ENCODE measurements at places on chromosomes 1 and 21.

- DNase-seq: no peak
Observed at GRCh38 chr1:207030522-207031009, 2.0 kb downstream of the C1orf116 start.

DNA sequence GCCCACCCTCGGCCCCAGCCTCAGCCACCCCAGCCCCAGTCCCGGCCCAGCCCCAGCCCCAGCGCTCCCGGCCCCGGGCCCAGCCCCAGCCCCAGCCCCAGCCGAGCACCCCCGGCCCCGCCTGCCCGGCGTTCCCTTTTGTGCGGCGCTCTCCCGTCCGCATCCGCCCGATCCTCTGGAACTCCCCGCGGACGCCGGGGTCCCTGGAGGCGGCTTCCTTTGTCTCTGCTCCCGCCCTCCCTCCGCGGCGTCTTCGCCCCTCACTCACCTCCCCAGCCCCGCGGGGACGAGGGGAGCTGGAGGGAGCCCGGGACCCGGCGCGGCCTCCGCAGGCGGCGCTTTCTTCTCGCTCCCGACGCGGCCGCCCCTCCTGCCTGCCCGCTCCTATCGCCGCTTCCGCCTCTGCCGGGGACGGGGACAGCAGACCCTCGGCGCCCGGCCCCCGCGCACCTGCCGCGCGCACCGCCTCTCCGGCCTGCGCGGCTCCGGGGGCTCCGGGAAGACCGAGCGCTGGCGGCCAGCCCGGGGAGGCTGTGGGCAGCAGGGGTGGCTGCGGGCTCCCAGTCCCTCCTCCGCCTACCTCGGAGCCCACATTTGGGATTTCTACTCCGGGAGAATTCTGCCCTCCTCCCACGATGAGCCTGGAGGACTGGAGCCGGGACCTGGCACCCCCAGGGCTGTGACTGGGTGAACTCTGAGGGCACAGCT is 14.0 kb downstream of the AGRN start:
- no peak for DNase-seq

- no peak for DNase-seq
Observed at GRCh38 chr1:4730078-4730477, 75.7 kb downstream of the AJAP1 start.

DNA sequence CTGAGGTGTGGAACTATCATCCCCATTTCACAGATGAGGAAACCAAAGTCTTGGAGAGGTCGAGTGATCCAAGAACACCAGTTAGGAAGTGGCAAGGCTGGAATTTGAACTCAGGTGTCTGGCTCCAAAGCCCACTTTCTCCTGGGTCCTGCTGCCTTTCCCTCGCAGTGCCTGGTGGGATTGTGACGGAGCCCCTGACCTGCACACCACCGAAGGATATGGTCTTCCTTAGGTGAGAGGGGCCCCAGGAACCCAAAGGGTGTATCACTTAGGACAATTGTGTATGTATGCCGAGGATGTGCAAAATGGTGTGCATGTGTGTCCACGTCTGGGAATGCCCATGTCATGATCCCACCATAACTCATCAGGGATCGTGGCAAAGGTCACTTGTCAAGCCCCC is 392.7 kb downstream of the MATN1 start:
- no peak for DNase-seq

DNA sequence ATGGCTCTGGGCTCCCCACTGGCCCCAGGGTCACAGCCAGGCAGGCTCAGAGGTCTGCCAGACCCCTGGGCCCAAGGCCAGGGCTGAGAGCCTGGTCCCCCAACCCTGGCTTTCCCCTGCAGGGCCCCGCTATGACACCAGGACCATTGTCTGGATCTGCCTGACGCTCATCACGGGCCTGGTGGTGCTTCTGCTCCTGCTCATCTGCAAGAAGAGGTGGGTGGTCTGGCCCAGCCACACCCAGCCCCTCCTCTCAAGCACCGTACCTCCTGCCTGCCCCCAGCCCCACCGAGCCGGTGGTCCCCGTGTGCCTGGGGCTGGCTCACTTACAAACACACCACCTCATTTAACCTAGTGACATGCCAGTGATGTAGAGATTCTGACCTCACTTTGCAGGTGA is 31.8 kb downstream of the EPHA8 start:
- no peak for DNase-seq

DNA sequence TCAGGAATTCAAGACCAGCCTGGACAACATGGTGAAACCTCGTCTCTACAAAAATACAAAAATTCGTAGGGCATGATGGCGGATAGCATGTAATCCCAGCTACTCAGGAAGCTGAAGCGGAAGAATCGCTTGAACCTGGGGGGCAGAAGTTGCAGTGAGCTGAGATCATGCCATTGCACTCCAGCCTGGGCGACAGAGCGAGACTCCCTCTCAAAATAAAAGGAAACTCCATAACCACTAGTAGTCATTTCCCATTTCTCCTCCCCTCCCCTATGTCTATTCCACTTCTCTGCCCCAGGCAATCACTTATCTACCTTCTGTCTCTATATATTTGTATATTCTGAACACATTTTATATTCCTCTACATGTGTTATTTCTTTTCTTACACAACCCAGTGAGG is 4.0 kb upstream of the CEP350 start:
- DNase-seq: no peak

DNA sequence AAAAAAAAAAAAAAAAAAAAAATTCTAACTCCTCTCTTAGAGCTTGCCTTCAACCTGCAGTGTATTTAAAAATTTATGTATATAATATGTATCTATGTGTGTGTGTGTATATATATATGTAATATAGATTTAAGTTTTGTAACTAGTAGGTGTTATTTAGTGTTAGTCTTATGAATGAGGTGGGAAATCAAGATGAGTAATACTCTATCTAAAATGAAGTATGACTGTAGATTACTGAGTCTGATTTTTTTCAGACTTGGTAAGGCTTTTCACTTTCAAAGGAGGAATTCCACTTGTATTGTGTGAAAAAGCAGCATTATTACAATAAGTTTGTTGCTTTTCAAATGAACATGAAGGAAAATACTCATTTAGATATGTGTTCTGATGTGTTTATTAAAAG is 5.4 kb upstream of the DNM3 start:
- DNase-seq: no peak

GRCh38 chr1:151311011-151311410 is 16.2 kb downstream of the PI4KB start:
- no peak for DNase-seq

- DNase-seq: no peak
Observed at GRCh38 chr1:12034381-12034801, 15.1 kb downstream of the MIIP start.

DNA sequence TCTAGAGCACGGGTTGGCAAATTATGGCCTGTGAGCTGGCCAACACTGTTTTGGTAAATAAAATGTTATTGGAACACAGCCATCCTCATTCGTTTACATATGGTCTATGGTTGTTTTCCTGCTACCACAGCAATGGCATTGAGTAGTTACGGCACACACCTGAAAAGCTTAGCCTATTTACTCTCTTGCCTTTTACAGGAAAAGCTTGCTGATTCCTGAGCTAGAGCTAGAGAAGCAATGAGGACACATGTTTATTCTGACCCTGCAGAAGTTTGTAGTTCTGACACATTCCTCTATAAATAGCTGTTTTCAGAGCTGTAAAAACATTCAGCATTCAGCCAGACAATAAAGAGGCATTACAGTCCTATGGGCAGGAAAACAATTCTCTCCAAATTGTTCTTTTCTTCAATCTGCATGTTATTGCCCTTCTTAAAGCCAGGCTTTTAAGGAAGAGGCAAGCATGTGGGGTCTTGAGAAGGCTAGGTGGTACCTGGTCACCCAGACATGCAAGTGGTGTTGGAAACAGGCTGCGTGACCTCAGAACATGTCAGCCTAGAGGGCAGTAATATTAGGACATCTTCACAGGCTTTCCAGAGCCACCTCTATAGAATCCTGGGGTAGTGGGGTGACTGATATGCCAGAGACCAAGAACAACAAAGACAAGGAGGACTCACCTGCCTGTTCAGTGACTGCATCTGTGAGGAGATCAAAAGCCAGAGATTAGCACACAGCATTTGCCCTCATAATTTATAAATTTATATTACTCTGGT is 1.6 kb downstream of the FCRL2 start:
- no peak for DNase-seq

DNA sequence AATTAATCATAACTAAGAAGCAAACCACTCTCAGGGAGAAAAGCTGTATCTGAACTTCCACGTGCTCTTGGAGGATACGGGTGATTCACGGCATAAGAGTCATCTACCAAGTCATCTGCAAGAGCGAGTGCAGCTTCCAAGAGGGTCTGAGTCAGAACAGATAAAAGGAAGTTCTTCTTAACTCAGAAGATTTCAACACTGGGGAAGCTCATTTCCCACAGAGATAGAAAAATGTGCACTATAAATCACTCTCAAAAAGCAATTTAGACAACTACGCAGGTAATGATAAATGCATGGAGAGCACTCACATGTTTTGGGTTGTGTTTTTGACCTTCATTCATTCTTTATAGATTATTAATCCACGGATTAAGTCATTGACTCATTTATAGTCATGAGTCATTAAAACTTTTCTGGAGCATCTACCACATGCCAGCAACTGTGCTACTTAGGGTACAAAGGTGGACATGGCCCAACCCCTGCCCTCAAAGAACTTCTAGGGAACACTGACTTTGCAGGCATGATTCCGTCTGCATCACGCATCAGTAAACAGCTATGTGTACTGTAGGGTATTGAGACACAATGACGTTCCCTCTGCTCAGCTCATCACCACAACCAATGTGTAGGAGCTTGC is 20.8 kb downstream of the KCNJ15 start:
- no peak for DNase-seq

GRCh38 chr1:243575070-243575469 is 275.0 kb downstream of the AKT3 start:
- no peak for DNase-seq

- DNase-seq: no peak
Observed at GRCh38 chr1:230913496-230913895, 45.2 kb upstream of the C1orf198 start.

- no peak for DNase-seq
Observed at GRCh38 chr1:31673433-31673832, 28.8 kb upstream of the PEF1 start.

GRCh38 chr1:4836574-4836973 is 182.2 kb downstream of the AJAP1 start:
- no peak for DNase-seq

DNA sequence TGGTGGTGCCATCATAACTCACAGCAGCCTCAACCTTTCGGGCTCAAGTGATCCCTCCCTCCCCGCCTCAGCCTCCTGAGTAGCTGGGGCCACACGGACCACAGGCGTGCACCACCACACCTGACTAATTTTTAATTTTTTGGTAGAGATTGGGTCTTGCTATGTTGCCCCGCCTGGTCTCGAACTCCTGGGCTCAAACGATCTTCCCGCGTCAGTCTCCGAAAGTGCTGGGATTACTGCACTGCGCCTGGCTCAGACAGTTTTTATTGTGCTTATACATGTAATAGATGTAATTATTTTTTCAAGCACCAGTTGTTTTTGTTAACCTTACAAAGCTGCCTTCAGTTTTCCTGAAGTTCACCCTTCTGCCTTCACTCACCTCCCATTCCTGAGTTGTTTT is 38.0 kb upstream of the HMGN1 start:
- DNase-seq: no peak

GRCh38 chr1:33473900-33474299 is 1.5 kb downstream of the ZSCAN20 start:
- no peak for DNase-seq

DNA sequence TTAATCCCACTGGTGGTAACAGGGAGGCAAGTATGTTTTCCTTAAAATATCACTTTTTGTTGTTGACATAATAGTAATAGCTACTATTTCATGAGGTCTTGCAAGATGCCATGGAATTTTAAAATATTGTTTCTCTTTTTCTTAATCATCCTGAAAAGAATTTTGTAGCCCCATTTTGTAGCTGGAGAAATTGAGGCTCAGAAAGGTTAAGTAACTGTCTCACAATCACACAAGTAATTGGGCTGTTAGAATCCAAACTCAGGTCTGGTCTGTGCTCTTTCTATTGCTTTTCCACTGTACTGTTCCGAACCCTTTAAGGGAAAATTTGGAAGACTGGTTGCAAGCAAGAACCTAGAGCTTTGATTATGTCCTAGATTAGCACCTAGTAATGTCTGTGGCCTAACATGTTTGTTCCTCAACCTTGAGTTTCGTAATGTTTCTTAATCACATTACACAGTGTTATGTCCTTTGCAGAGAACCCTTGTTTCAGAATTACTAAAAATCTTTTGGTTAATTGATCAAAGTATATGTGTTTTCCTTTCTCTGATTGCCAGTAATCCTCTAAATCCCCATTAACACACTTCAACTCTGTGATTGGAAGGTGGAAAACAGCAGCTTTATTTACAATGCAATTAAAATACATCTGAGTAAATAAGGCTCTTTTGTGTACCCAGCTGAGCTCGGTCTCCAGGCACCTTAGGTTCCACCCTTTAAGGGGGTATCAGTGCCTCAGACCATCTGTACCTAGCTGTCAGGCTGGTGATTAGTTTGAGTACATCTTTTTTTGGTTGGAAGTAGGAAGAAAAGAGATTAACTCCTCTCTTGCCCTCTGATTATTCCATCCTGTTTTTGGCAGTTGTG is 10.4 kb downstream of the LRRC42 start:
- DNase-seq: no peak

DNA sequence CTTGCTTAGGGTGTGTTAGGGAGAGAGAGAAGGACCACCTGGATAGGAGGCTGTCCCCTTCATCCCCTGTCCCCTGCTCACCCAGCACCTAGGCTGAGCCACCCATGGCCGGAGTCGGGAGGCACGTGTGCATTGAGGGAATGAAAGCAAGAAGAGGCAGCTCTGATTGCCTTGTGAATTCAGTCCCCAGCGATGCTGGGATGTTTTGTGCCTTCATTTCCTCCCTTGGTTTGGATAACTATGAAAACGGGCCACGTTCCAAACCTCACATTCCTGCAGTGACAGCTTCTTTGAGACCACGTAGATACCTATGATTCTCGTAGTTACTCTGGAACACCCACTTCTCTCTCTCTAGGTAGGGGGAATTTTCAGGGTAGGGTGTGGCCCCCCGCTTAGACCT is 67.1 kb downstream of the MAN1C1 start:
- no peak for DNase-seq

All from activated CD4-positive, alpha-beta T cell treated with anti-CD3 and anti-CD28 coated beads for 1 hour (primary cell).